HFF-Myc (cell line): ENCODE measurements at places on chromosomes 5 and 9.

GRCh38 chr5:58681943-58682342 lies 99.1 kb downstream of the RAB3C start:
- DNase-seq: no peak

- DNase-seq: no peak
Measured at GRCh38 chr5:81762853-81763252, 12.0 kb upstream of the SSBP2 start.

GRCh38 chr5:156451505-156451904 lies 124.5 kb downstream of the SGCD start:
- DNase-seq: no peak

GRCh38 chr9:131668439-131669268 lies 71.2 kb downstream of the RAPGEF1 start:
- no peak for DNase-seq

DNA sequence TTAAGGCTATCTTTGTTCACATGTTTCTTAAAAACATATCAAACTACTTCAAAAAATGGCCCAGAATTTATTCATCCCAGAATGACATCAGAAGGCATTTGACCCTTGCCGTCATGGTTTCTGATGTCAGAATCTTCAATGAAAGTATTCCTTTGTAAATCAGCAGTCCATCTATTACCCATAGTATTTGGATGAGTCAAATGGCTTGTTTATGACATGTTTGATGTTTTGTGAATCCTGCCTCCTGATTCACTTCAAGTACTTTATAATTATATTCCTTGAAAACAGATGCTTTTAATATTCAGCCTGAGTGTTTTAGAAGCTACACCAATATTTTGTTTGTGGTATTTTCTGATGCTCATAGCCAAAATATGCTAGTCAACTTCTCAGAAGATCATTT lies 200.8 kb upstream of the MEF2C start:
- DNase-seq: peak; percentile 20

DNA sequence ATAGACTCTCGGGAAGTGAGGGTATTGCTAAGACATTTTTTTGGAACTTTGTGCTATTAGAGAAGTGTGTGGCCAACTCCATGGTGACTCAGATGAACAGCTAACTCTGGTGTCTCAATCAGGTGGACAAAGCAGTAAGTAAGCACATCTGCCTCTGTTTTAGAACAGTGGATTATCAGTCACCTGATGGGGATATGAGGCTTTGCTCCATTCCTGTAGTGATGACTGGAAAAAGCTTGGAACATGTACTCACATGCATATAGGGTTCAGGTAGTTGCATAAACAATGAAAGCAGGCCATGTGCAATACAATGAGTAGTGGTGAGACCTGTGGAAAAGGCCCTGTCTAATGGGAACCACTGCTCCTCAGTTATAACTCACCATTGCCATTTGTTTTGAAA lies 168.2 kb upstream of the FBN2 start:
- no peak for DNase-seq

DNA sequence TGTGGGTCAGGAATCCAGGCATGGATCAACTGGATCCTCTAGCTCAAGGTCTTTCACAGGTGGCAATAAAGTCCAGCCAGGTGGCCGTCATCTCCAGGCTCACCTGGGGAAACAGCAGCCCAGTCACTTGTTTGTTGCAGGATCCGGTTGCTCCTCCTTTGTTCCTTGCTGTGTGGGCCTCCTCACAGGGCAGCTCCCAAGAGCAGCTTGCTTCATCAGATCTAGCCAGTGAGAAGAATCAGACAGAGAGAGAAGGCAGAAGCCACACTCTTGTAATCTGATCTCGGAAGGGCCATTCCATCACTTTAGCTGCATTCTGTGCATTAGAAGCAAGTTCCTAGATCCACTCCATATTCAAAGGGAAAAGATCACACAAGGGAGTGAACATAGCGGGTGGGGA lies 3.2 kb upstream of the HSD17B3 start:
- no peak for DNase-seq

DNA sequence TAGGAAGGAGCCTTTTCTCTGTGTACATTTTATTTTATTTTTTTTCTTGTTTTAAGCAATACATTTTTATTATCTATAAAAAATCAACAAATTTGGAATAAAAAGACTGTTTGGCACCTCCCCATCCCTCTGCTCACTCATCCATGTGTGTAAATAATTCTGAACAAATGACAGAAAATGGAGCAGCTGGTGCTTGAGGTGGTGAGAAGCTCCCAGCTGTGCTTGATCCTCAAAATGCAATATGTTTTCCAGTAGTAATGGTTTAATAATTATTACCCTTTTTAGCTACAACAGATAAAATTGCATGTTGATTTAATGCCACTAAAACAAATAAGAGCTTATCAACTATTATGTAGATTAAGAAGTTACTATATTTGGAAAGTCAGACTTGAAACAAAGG lies 132.5 kb downstream of the CDH18 start:
- no peak for DNase-seq

GRCh38 chr9:108234811-108235210 lies 621.0 kb downstream of the ACTL7B start:
- DNase-seq: no peak

DNA sequence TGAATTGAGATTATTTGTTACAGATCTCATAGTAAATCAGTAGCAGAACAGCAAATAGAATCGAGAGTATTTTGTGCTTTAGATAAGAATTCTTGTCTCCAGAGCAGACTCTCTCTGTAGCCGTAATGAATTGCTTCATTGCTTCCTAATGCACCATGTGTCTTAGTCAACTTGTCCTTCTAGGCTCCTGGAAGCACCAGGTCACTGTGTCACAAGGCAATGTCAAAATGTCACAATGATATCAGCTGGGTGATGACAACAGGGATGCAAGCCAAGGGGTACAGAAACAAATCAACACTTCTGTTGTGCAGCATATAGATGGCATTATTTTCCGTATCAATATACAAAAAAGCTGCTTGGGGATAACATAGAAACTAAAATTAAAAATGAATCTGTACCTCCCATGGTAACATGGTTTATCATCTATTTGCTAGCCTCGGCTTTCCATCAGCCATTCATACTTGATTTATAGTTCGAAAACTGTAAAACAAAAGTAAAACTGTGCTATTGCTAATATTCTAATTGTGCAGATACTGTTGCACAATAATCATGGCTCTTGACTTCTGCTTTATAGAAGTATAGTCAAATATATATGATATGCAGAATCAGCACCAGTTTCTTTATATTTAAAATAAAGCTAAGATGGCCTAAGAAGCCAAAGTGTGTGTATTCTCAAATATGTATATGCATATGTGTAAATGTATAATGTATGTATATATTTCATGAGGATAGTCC lies 435.9 kb upstream of the TLE4 start:
- DNase-seq: no peak

GRCh38 chr5:101174981-101175380 lies 271.9 kb upstream of the ST8SIA4 start:
- no peak for DNase-seq

GRCh38 chr9:72473474-72474261 lies 47.7 kb upstream of the TMC1 start:
- no peak for DNase-seq

DNA sequence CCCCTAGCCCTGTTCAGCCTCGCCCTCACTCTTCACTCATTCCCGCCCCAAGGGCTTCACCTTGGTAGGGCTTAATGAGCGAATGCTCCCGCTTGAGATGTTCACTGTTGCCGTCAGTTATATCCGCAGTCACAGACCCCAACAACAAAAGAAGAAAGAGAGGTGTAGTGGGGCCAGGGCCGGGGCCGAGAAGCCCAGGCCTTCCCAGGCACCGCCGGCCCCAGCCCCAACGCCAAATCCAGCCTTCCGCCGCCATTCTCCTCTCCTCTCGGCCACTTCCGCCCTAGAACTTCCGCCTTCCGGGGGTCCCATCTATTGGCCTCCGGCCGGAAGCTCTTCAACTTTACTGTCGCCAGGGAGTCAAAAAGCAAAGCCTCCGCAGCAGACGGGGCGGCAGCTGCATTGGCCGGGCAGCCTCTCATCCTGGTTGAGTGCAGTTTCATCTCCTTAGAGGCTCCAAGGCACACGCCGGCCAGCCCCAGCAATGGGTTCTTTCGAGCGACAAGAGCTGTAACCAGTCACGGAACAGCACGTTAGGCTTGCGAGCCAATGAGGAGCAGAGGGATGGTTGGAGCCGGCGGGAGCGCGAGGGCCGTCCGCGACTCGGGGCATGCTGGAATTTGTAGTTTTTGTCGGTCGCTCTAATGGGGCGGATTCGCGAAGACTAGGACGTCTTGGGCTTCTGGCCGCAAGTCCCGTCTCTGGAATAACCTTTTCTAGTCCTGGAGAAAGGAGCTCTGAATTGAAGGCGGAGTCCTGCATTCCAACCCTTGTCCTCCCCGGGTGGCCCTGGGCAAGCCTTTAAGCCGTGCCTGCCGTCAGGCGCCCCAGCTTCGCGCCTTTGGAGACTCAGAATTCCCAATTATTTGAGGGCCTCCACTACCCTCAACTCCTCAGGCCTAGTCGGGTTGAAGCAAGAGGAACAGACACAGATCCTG lies at the start of gene LMAN2:
Gene LMAN2 (minus strand): TSS at position 277 of the 938 bp plus-strand sequence. CDS start 21 bp downstream, at position 256.
- peak; percentile 92 for DNase-seq

- DNase-seq: no peak
Measured at GRCh38 chr5:93715327-93715726, 26.1 kb downstream of the POU5F2 start.

DNA sequence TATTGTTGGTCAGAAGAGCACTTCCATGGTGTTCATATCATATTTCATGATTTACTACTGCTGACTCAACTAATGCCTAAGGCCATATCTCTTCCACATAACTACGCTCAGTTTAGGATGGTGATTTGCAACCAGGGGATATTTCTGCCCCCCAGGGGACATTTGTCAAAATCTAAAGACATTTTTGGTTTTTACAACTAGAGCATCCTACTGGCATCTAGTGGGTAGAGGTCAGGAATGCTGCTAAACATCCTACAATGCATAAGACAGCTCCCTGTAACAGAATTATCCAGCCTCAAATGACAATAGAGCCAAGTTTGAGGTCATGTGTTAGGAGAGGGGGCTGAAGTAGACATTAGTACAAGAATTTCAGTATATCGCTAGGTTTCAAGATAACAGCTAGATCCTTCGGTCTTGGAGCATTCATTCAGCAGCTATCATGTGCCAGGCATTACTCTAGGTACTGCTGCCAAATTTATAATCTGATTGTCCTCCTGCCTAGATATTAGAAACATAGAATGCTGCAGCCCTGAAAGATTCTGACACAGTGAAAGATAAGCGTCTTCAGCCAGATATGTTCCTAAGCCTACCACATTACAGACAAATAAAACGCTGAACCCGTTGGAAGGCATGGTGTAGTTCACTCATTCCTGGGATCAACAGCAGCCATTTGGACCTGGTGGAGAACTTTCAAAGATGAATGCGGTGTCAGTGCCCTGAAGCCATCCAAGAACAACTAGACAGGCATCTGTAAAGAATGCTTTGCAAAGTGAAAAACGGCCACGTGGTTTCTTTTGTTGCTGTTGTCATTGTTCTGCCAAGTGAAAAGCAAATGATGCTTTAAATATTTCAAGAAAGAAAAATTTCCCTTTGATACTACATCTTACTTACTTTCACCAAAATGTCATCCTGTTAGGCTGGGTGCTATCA lies 55.5 kb upstream of the FST start:
- no peak for DNase-seq

DNA sequence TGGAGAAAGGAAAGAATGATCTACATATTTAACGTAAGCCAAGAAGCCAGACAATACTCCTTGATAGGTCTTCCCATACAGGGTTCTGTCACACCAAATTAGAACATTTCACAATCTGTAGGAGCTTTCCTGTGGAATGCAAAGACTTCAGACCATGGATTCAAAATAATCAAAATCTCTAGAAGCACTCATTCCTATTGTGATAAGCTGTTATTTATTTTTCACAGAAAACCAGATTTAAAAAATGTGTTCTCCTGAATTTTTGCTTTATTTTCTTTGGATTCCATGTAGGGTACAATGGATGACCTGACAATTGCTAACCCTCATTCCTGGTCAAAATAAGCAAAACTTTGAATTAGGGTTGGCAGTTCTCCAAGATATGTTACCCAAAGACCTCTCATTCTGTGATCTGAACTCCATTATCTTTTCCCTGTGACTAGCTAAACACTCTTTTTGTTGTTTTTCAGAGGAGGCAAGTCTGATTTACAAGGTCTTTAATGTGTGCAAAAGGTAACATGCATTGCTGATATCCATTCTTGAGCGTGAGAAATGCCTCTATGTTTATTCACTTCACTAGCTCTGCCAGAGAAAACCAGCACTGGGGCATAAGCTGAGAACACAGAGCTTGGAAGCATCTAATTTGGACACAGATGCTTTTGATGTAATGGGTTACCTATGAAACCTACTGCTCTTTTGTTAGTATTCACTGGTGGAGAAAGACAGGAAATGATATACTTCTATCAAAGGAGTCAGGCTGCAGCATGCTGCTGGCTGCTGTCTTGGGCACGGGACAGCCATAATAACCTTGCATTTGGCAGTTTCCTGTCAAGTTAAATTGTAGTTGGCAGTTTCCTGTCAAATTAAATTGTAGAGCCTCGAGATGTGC lies 31.4 kb downstream of the ACTBL2 start:
- DNase-seq: no peak

GRCh38 chr9:12723409-12724028 lies 30.3 kb downstream of the TYRP1 start:
- no peak for DNase-seq

- no peak for DNase-seq
Measured at GRCh38 chr5:38607930-38608564, 51.6 kb upstream of the LIFR start.

GRCh38 chr5:7844901-7845300 lies 6.0 kb downstream of the CFAP90 start:
- DNase-seq: no peak

- no peak for DNase-seq
Measured at GRCh38 chr5:165139262-165139661, 1633.8 kb downstream of the MAT2B start.

- no peak for DNase-seq
Measured at GRCh38 chr5:154059583-154059982, 20.8 kb downstream of the MFAP3 start.

DNA sequence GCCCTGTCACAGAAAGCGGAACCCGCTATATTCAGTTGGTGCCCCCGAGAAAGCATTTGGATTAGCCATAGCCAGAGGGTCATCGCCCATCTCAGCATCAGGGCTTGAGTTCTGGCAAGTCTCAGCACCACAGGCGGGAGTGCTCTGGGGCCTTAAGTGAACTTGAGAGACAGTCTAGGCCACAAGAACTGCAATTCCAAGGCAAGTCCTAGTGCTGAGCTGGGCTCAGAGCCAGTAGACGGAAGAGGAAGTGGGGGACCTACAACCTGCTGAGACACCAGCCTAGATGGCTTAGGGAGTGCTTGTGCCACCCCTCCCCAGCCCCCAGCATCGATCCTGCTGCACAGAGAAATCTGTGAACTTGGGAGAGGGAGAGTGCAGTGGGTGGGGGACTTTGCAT lies 594.9 kb downstream of the CCDC171 start:
- DNase-seq: no peak

- peak; percentile 39 for DNase-seq
Measured at GRCh38 chr9:89153232-89154017, 25.2 kb downstream of the SHC3 start.

- no peak for DNase-seq
Measured at GRCh38 chr9:121876658-121877271, 216.3 kb downstream of the TTLL11 start.

DNA sequence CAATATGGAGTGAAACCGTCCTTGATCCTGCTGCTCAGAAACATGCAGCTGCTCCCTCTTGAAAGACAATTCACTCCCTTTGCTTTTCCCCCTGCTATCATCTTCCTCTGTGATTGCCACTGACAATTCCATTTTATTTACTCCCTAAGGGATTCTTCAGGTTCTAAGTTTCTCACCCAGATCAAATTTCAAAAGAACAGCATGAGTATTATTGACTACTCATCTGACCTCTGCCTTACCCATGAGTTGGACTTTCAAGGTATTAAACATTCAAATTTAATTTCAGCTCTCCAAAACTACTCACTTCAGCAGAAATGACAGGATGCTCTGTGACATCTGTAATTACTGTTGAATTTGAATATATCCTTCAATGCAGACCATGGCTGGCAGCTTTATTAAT lies 236.5 kb upstream of the HAPLN1 start:
- DNase-seq: no peak
